Gastrocnemius medialis (tissue), 4 donors: ENCODE measurements at places on chromosomes 3 and 15. TPM values are rescaled to one million over a fixed set of nuclear protein-coding genes. Genes with fewer than 3 reads are reported as not detected.

DNA sequence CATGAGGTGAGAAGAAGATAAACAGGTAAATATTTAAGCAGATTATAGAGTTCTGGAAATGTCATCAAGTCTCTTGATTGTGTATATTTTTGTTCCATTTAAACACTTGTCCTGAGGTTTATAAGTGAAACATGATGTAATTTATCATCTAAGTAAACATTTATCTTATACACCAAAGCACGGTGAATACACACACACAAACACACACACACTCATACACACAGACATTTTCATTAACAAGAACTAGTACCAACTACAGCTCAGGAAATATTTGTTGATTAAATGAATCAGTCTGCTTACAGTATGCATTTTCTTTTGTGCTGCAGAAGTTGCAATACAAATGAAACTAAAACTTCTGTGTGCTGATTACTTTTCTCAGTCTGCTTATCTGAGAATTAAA lies 357.3 kb downstream of the ZBTB20 start:
- no peaks in the 10 kb centered on the region for H3K27me3 ChIP-seq
- H3K36me3 ChIP-seq = no peaks in the 10 kb centered on the region
- no peak overlapping the region for H3K27ac ChIP-seq
- no peak for DNase-seq
- no peak overlapping the region for H3K4me3 ChIP-seq

DNA sequence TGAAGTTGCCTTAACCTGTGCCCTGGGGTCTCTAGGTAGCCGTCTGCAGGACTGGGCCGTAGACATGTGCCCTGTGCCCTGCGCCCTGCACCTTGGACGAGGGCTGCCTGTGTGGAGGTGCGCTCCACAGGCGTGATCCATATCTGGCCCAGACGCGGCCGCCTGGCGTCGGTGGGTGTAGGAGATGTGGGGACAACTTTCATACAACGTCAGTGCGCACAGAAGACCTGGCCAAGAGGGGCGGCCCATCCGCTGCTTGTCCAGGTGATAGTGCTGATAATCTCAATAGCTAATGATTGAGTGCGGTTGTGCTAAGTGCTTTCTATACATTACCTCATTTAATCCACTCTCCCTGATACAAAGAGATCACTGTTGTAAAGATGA lies 665 bp upstream of the RASGRP1 start:
- H3K27ac ChIP-seq = no peak overlapping the region
- peaks cover 2% of the 10 kb centered on the region for H3K4me1 ChIP-seq
- DNase-seq = no peak
- H3K27me3 ChIP-seq = peaks cover 2% of the 10 kb centered on the region
- H3K36me3 ChIP-seq = no peaks in the 10 kb centered on the region

GRCh38 chr15:100942656-100943425 lies 23.7 kb downstream of the LRRK1 start:
- H3K27me3 ChIP-seq = no peaks in the 10 kb centered on the region
- peaks cover 6% of the 10 kb centered on the region for H3K4me1 ChIP-seq
- H3K27ac ChIP-seq = no peak overlapping the region
- H3K36me3 ChIP-seq = no peaks in the 10 kb centered on the region
- H3K4me3 ChIP-seq = no peak overlapping the region

DNA sequence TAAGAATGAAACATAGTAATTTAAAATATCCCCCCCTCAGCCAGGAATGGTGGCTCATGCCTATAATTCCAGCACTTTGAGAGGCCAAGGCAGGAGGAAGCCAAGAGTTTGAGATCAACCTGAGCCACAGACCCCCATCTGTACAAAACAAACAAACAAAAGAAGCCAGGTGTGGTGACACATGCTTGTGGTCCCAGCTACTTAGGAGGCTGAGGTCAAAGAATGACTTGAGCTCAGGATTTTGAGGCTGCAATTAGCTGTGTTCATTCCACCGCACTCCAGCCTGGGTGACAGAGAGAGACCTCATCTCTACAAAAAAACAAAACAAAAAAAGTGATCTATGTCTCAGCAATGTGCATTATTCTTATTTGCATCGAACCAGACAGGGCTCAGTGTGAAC lies 800.8 kb downstream of the MCTP2 start:
- no peak overlapping the region for H3K4me3 ChIP-seq
- no peak for DNase-seq
- no peaks in the 10 kb centered on the region for H3K27me3 ChIP-seq
- H3K27ac ChIP-seq = no peak overlapping the region
- H3K4me1 ChIP-seq = no peaks in the 10 kb centered on the region

Gene RASA2
- 2.8 TPM for total RNA-seq

Gene CD200R1
- total RNA-seq = 0.46 TPM

Gene STRIT1
- 1,086 TPM for total RNA-seq

Gene FHIT
- total RNA-seq = 0.72 TPM
